ENCODE measurements at places on chromosomes 2 and 18.
A peak's percentile ranks its signal among the peaks of the same experiment; 100 is the strongest.

GRCh38 chr18:9732031-9732430 lies 23.9 kb downstream of the RAB31 start:
- no peak for DNase-seq

- DNase-seq = no peak
These were observed 473.1 kb downstream of the PTH2R start for GRCh38 chr2:208879666-208880065.

DNA sequence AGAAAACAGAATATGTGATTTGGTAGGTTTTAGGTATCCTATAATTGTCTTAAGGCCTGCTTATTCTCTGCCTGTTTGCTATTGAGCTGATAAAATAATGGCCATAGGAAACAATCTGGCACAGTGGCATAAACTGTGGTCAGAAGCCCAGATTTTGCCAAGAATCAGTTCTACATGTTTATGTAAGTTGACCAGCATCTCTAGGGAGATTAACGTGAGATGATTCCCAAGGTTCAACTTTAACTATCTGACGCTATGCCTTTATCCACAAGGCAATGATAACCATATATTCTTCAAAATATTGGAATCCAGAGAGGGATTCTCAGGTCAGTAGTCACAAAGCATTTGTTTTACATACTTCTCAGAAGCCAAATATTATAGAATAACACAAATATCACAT lies 25.6 kb downstream of the AP1S3 start:
- DNase-seq = no peak

- peak; percentile 89 for DNase-seq
These were observed at the start of gene SPAG16 for GRCh38 chr2:213284105-213285090. TSS of gene SPAG16 (plus strand) at chr2:213284464.

GRCh38 chr2:26570083-26570430 lies 71.1 kb downstream of the CIB4 start:
- DNase-seq = no peak

DNA sequence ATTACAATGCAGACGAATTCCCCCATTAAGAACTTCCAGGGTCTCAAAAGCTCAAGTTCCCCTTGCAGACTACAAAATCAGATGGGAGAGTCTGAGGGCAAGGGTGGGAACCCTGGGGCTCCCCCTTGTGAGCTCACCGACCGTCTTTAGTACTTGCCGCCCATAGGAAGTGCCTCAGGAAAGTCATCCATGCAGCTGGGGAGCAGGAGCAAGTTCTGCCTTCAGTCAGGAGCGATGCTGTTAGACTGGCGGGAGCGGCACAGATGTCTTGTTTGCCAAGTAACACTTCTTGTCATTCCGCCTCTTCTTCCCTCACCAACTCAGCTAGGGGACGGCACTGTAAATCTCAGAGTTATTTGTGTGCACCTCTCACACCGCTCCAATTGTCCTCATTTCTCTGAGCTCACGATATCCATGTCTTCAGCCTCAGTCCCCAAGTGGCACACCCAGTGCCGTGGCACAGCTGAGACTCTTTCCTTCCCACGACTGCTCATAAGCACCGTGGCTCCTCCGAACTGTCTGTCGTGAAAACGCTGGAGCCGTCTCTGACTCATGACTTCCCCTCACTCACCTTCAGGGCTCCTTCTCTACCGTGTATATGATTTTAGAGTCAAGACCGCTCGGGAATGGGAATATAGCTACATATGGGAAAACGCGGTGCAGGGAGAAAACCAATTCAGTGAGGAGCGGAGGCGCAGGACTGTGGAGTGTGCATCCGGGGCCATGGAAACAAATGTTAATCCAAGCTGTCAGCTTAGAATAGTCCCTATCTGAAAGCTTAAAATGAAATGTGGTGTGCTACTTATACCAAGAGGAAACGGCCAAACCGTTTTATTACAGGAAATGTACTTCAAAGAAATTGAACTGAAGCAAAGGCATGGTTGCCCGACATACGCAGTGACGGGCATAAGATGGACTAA lies 34.0 kb downstream of the UXS1 start:
- DNase-seq = no peak

GRCh38 chr18:26702086-26702485 lies 153.7 kb upstream of the KCTD1 start:
- no peak for DNase-seq

DNA sequence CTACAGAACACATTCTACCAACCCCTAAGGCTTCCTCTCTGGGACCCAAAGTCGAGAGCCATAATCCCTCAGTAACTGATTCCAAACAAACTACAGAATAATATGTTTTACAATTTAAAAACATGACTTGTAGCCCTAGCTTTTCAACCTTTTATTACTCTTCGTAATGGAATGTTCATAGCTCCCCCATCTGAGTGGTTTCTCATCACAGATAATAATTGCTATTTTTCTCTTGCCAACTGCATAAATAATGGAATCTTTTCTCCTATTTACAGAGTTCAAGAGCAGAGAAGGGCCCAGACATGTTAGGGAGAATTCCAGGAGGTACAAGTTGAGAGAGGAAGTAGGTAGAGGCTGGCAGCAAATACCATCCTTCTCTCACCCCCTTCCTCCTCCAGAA lies 59.9 kb upstream of the CERS6 start:
- no peak for DNase-seq

DNA sequence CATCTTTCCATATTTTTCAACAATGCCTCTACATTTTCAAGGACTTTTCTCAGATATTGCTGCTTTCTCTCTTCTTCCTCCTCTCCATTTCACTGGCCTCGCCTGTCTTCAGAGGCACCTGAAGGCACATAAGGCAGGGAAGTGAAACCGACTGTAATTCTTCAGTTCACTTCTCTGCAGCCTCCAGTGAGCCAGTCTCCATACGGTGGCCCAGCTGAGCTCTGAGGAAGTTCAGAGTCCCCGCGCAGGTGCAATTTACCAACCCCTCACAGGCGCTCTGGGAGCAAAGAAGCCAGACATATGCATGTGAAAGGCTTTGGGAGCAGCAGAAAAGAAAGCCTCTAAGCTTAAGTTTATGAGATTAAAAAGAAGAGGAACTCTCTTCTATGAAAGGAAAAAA lies 12.4 kb downstream of the KLHL14 start:
- no peak for DNase-seq

Measured in A549 (cell line).